ENCODE measurements at places on chromosomes 4 and X.
A peak's percentile ranks its signal among the peaks of the same experiment; 100 is the strongest.

DNA sequence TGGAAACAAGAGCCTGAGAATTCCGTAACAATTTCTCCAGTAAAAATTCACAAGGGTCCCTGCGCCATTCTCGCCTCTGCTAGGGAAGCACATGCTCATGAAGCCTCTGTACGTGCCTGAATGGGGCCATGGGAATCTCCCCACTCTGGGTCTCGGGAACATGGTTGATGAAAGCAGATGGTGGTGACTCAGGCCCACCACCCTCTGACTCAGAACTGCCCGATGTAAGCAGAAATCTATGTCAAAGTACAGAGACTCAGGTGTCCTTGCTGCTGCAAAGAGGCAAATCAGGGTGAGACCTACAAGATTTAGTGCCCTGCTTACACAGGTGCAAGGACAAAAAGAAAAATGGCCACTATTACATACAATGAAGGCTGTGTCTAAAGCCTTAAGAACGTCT lies 65.0 kb downstream of the SCD5 start:
- DNase-seq: no peak

DNA sequence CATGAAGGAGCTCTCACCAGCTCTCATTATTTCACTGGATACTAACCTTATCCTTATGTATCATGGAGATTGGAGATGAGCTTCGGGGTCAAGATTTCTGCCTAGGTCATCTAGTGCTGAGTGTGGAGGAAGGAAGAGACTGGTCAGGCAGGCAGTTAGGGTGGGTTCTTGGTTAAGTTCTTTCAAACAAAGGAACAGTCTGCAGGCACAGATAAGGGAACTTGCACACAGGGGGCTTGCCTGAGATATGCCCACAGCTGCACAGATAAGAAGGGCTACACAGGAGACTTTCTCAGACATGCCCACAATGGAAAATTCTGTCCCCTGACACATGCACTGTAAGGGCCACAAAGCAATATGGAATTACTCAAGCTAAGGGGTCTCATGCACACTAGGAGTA lies 904.1 kb downstream of the NLGN4X start:
- DNase-seq: no peak

DNA sequence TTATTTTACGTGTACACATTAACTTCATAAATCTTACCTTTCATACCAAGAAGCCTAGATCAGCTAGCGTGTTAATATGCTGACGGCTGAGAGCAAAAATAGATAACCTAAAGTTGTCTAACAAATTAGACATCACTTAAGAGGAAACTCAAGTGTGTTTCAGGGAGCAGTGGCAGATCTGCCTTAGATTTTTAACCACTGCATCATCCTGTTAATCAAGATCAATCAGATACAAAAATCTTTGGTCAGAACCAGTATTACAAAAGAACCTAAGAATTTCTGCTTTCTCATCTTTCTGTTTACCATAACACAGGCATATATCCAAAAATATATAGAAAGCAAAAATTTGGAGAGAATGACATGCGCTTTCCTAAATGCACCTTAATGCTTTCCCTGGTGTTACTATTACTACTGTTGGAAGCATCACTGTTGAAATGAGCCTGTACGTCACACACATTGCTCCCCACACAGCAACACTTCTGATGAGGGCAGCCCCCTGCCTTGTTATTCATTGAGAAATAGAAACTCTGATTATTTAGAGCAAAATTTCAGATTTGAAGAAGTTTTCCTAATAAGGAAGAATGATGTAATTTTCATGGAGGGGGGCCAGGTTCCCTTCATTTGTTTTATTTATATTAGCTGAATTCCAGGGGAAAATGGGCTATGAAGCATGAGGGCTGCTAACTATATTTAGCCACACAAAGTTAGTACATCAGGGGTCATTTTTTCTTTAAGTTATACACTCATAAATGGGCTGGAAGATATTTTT lies 152.3 kb downstream of the CBR4 start:
- DNase-seq: no peak

- DNase-seq: no peak
Measured at GRCh38 chr4:105683038-105683437, 25.5 kb downstream of the INTS12 start.

GRCh38 chrX:9429767-9430166 lies 35.1 kb upstream of the TBL1X start:
- DNase-seq: peak; percentile 22

GRCh38 chr4:41381384-41381783 lies 124.7 kb downstream of the UCHL1 start:
- no peak for DNase-seq

- no peak for DNase-seq
Measured at GRCh38 chr4:131367441-131367840, 1781.7 kb upstream of the PCDH10 start.

Measured in spinal cord (tissue), 10 donors.